CD4-positive, alpha-beta T cell treated with Interleukin-6 for 4 hours (primary cell): ENCODE measurements at places on chromosomes 16 and 17.

GRCh38 chr16:74252329-74252728, 44.3 kb upstream of the PSMD7 start:
- no peak for DNase-seq

GRCh38 chr17:27497696-27498095, 41.4 kb downstream of the KSR1 start:
- DNase-seq, result no peak

DNA sequence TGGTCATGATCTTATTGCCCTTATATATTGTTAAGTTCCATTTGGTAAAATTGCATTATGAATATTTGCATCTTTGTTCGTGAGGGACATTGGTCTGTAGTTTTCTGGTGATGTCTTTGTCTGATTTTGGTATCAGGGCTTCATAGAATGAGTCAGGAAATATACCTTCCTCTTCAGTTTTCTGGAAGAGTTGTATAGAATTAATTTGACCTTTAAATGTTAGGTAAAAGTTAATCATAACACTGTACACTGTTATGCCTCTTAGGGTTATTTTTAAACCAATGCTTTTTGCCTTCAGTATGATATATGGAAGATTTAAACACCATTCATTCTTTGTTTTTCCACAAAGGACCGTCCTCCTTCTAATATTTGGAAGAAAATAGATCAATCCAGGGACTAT, 180.0 kb downstream of the CHD9 start:
- DNase-seq, result no peak

- no peak for DNase-seq
Measured at GRCh38 chr16:50797456-50797855, 55.6 kb downstream of the CYLD start.

DNA sequence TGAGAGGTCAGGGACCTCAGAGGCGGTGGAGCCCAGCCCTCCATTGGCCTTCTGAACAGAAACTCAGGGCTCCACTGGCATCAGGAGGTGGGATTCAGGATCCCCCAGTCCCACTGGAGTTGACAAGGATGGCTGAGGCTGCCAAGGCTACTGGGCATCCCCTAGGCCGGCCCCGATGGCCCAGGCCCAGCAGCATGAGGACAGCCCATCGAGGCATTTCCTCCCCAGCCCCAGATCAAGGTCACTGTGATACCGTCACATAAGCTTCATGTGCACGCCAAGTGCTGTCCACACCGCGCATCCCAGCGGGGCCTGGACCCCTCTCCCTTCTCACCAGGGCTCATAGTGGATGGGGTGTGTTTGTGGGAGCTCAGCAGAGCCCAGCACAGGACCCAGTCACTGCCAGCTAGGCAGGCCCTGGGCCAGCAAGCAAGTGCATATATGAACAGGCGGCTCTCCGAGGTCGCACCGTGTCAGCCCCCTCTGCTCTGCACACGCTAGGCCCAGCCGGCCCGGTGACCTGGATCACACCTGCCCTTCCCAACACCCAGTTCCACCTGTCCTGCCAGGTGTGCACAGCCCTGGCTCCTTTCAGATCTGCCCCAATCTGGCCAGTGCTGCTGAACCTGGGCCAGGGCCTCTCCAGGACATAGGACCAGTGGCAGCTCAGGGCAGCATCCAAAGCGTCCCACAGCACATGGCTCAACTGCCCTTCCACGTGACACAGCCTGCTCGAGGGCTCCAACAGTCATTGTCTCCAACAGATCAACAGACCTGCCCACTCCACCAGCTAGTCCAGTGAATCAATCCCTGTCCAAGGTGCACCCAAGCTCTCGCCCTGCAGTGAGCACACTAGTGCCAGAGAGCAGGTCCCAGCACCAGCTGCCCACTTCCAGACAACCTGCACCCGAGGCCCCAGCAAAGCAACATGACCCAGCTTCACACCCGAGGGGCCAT, 32.8 kb upstream of the RASD1 start:
- no peak for DNase-seq

- DNase-seq, result no peak
Measured at GRCh38 chr17:66978514-66979061, 14.1 kb downstream of the CACNG4 start.
